Pulmonary artery endothelial cell (primary cell): ENCODE measurements at places on chromosomes 2 and 18.

DNA sequence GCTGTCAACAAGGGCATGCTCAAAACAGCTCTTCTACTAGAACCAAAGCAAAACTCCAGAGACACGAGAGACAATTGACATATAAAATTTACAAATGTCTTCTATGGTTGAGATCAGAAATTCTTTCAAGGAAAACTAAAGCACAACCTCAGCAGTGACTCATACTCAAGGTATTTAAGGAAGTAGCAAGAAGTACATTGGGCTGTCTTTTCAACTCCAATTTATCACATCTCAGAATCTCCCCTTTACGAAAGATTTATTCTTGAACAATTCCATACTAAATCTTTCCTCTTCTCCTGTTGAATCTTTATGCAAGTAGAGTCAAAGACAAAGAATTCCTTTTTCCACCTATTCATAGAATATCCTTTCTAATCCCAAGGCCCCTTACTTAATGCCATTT, 324.0 kb downstream of the IRS1 start:
- DNase-seq: no peak

- peak; percentile 45 for DNase-seq
These were observed 330.2 kb upstream of the FANCL start for GRCh38 chr2:58571181-58571852.

DNA sequence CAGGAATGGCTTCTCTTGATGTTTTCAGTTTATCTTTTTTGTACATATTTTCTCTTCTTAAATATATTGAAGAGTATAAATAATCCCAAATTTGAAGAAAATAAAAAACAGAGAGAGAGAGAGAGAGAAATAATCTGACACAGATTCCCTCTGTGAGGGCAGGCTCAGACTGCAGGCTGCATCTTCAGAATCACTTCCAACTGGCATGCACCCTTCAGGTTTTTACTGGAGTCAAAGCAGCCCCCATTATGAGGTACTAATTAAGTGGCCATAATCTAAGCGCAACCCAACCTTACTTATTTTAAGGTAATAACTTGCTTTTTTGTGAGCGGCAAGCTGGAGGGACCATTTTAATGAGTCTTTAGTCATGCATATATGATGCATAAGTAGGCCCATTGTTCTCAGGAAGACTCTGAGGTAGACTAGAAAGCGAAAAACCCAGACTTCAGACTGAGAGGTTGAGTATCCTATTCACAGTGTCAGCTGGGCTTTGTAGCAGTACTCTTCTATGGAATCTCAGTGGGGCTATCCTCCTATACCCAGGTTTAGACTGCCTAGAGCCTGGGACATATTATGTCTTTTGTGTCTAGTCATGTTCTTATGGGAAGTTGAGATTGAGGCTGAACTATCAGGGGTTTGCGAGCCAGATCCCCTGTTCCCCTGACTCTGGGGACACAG, 167.4 kb downstream of the SP3 start:
- DNase-seq: no peak

DNA sequence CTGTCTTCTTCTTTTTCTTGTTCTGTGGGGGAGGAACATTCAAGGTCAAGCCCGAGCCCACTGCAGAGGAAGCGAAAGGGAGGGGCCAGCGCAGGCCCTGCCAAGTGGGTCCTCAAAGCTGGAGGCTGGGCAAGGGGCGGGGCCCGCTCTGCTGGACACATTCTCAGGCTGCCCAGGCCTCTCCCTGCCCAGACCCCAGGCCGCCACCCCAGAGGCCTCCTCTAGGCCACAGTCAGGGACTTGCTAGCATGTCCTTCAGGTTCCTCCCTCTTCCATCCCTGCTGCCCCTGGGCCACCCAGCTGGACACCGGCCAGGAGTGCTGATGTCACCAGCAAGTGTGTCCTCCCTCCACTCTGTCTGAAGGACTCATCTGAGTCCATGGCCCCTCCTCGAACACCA, 44.1 kb downstream of the KIF1A start:
- no peak for DNase-seq

DNA sequence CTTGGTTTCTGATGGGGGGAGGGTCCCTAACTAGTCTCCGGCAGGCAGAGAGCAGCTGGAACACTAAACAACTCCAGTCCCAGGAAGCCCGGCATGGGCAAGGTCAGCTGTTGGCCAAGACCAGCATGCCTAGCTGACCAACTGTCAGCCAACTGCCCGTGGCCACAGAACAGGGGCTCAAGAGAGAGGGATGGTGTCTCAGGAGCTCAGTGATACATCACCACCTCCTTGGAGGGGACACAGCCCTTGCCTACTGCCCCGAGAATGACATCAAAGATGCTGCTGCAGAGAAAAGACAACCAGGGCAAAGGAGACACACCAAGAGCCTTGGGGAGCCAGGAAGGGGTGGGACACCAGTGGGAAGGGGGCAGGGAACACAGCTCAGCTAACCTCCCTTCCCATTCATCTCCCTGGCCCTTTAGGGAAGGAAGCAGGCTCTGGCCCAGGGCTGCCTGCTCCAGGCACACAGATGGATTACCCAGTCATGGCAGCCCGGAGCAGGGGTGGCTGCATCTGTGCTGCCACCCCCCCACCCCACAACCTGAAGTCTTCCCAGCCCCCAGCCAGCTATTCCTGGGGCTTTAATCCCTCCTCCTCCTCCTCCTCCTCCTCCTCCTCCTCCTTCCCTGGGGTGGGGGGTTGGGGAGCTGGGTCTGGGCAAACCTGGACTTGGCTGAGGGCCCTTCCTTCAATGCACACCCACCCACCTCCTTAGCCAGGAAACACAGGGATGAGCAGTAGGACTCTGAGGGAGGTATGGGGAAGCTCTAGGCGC, 1.9 kb downstream of the BIN1 start:
- no peak for DNase-seq

GRCh38 chr2:31932589-31932988, 78.2 kb downstream of the MEMO1 start:
- DNase-seq: no peak

GRCh38 chr2:120924924-120925323, 189.3 kb downstream of the GLI2 start:
- DNase-seq: no peak

- DNase-seq: no peak
These were observed 248.5 kb downstream of the HAUS1 start for GRCh38 chr18:46352520-46353250.

- no peak for DNase-seq
These were observed 103.5 kb upstream of the PPP1CB start for GRCh38 chr2:28648147-28648546.

DNA sequence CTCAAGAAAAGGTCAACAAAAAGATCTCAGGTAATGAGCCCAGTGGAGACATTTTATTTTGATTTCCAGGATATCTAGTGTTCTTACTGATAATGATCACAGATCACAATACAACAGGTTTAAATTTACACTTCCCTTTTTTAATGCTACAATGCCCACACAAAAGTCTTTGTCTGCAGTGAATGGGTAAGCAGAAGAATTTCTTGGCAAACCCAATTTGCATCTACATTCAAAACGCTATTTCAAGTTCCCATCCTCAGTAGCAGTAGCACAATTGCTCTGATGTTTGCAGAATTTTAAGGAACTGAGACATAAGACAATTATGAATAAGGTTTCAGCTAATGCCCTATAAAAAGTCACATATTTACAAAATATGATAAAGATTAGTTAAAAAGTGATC, 929.4 kb upstream of the PIK3C3 start:
- DNase-seq: no peak

GRCh38 chr2:153071090-153071489, 352.7 kb downstream of the ARL6IP6 start:
- no peak for DNase-seq

- DNase-seq: no peak
These were observed 352.9 kb upstream of the VWC2L start for GRCh38 chr2:214057986-214058385.

DNA sequence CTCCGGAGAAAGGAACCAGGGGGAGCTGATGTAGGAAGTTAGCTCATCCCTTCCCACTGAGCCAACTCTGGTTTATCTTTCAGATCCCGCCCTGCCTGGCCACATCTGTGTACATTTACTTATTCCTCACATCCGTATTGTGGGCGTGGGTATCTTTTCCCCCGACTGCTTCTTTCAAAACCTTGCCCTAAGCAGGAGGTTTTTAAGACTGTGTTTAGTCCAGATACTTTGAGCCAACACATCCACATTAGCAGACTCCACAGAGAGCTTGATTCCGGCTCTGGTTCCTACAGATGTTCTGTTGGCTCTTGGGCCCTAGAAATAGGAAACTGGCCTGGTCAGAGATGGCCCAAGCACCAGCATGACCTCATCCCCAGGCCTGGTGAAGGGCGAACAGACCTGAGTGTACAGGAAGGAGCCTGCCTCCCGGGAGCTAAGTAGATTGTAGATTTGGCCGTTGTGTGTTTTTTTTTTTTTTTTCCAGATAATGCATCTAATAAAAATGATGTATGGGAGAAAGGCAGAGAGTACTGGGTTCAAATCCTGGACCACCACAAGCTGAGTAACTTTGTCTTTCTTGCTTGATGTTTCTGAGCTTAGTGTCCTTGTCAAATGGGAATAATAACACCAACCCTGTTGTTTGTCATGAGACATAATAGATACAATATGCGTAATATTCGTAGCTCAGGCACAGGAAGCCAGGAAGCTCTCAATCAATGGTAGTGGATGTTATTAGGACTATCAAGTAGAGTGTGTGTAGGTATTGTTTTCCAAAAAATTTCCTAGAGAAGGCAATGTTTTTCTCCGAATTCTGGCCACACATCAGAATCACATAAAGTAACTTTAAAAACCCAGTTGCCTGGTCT, 92.3 kb downstream of the PRKCE start:
- peak; percentile 68 for DNase-seq

DNA sequence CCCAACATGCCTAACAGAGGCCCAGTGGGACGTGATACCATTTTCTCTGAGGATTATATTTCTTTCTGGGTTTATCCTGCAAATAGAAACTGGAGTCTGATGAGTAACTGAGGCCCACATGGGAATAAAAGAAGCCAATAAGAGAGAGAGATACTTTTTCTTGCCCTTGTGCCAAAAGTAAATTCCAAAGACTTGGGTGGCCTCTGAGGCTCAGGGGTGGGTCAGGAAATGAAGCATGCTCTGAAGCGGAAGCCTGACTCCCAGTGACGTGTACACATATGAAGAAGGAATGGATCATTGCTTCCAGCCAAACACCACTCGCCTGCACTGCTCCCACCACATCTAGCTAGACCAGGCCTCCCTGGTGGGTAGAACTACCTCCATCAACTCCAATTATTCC, 273.6 kb upstream of the NCKAP5 start:
- DNase-seq: peak; percentile 88

GRCh38 chr18:23703057-23703986, 14.1 kb downstream of the LAMA3 start:
- no peak for DNase-seq

DNA sequence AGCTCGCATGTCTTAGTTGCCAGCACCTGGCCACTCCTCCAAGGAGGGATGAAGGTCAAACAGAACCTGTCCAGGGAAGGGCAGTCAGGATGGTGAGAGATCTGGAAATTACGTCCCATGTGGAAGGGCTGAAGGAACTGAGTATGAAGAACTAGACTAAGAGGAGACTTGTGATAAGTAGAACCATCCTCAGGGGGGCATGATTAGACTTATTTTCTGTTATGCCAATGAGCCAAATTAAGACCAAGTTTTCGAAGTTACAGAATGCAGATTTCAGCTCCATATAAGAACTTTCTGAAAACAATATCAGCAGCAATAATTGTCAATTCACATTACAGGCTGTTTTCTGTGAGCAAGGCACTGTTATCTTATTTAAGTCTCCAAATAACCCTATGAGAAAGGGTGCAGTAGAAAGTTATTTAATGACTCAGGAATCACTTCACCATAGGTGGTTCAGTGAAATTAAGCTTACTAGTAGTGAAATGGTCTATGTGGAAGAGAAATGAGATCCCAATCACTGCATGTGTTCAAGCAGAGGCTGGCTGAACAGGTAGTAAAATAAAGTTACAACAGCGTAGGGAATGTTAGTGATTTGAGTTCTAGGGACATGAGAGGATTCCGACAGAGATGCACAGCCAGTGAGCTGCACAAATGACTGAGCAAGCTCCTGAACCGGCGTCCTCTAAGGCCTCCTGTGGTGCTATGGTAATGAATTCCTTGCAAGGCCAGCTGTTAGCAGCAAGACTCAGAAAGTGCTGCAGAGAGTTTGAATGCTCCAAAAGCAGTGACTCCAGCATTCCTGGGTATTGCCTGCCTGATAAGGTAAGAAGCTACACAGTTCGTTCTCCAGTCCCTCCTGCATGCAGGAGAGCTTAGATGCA, 4.5 kb upstream of the DYM start:
- DNase-seq: no peak

- DNase-seq: no peak
These were observed 85.4 kb upstream of the EML6 start for GRCh38 chr2:54638103-54638502.

DNA sequence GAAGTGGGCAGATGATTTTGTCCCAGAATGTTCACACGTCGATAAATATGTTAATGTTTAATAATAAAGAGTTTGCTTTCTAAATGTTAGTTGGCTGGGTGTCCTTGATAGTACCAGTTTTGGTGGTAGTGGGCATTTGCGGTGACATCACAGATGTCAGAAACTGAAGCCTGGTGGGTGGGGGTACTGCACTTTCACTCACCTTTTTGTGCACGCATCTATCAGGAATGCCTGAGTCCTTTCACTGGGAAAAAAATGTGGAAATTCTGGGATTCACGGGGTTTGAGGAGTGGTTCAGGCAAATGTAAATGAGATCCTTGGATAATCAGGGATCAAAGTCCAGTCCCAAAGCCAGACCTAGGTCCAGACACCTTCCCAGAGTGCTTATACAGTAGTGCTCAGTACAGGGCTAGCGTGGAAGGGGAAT, 3.2 kb downstream of the EPAS1 start:
- DNase-seq: no peak

GRCh38 chr2:42110641-42111322, 58.4 kb upstream of the EML4 start:
- no peak for DNase-seq

DNA sequence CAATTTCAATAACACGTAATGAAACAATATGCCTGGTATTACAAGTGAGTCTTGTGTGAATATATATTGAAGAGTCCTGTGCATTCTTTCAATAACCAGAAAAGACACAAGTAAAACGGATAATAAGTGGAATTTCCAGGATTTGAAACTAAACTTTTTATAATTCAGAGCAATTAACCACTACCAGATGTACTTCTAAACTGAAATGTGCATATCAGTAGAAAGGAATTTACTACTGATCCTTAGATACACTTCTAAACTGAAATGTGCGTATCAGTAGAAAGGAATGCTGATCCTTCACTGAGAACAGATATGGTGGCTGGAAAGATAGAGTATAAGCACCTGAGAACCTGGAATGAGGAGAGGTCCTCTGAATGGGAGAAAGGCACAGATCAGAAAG, 470.9 kb upstream of the SPHKAP start:
- DNase-seq: no peak

DNA sequence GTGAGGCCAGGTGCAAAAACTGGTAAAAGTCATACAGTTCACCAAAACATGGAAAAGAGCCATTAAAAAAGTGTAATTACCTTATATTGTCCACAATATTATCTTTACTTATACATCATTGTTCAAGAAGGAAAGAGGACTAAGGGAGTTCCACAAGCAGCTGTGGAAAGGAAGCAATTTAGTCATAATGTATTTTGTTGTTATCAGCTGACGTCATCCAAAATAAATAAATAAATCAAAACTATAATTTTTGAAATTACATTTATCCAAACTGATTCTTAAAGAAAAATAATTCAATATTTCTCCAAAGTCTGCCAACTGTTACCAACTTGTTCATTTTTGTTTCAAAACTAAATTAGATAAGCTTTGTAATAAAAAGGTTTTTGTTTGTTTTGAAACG, 256.1 kb upstream of the CNTNAP5 start:
- DNase-seq: no peak
